ENCODE measurements at places on chromosomes 7 and 10.
A peak's percentile ranks its signal among the peaks of the same experiment; 100 is the strongest.

DNA sequence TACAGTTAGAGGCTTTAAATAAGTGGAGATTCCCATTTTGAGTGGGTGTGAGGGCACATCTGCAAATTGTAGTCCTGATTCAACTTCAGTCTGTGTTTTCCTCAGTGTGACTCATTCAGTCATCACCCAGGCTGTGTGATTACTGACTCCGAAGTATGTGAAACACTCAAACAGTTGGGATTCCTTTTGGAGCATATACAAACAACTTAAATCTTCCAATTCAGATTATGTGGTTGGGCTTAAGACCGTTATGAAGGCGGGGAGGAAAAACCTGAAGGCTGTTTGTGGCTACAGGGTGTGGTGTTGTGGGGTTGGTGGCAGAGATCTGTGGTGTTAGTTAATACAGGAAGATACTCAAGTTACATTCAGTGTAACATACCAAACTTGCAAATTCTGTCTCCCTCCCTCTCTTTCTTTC lies 259.7 kb upstream of the FERD3L start:
- peak; percentile 74 for DNase-seq

DNA sequence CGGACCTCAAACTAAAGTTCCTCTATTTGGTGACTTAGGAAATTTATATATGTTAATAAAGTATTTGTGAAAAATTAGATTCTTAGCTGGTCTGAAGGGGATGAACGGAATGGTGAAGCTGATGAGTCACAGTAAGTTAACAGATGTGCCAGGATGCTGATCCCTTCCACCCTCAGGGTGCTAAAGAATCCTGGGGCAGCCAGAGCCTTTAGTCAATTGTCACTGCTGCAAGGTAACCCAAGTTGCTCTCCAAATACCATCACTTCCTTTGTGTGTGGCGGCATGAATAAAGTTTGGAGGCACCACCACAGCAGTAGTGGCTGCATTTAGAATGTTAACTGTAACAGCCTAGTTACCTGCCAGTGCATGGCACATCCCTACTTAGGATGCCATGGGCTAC lies 222.6 kb upstream of the PPP1R3A start:
- no peak for DNase-seq

GRCh38 chr10:74652664-74653063 lies 173.7 kb upstream of the KAT6B start:
- no peak for DNase-seq

DNA sequence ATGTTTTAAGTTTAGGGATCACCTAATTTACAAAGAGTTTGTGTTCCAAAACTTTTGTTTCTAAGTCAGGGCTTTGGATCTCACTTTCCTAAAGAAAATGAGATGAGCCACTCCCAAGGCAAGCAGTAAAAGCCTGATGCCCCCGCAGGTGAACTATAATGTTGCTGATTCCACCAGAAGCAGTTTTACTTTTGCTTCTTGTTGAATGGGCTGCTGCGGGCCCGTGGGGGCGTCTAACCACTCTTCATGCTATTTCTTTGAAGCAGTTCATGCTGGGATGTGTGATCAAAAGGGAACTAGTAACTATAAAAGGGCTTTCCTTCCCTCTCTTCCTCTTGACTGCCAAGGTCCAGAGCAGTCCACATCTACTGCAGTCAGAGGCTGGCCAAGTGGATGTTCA lies 118.7 kb upstream of the NEBL start:
- no peak for DNase-seq

DNA sequence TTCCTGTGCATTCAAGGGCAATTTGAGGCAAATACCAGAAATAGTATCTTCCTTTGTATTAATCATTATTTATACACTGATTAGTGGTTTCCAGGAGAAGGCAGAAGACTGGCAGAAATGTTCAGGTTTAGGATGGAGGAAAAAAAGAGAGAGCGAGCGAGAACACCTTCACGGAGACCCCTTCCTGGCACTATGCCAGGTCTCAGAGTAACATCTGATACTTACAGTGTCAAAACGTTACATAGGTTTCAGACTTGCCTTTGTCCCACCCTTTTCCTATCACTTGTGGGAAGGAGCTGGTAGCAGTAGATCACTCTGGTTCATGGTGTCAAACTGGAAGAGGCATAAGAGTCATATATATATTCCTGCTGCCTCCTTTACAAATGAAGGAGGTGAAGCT lies 652 bp downstream of the OR2A12 start:
- no peak for DNase-seq

- no peak for DNase-seq
Observed at GRCh38 chr10:130547368-130547767, 411.2 kb downstream of the GLRX3 start.

DNA sequence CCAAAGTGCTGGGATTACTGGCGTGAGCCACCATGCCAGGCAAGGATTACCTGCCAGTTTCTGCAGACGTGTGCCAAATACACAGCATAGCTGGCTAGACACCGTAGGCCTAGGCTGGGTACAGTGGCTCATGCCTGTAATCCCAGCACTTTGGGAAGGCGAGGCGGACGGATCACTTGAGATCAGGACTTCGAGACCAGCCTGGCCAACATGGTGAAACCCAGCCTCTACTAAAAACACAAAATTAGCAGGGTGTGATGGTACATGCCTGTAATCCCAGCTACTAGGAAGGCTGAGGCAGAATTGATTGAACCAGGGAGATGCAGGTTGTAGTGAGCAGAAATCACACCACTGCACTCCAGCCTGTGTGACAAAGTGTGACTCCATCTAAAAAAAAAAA lies 868 bp downstream of the RFC2 start:
- no peak for DNase-seq

GRCh38 chr7:32357535-32358277 lies 132.5 kb downstream of the LSM5 start:
- DNase-seq, result peak; percentile 50

- DNase-seq, result peak; percentile 58
Observed at GRCh38 chr7:112462236-112462635, 12.0 kb downstream of the IFRD1 start.

DNA sequence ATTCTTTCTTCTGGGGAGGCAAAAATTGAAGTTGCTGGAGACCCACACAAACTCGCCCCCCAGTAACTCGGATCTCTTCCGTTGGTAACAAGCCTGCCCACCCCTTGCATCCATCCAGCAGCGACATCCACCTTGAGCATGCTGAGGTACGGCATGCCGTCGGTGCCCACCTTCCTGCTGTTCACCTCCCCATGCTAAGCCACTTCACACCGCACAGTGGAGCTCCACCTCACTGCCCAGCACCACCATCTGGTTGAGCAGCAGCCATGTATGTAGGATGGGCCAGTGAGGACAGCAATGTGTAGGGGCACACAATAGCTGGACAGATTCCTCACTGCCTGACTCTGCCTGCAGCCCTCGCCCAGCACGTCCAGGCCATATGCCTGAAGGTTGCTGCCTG lies 138.1 kb upstream of the ZNF92 start:
- DNase-seq, result peak; percentile 36

DNA sequence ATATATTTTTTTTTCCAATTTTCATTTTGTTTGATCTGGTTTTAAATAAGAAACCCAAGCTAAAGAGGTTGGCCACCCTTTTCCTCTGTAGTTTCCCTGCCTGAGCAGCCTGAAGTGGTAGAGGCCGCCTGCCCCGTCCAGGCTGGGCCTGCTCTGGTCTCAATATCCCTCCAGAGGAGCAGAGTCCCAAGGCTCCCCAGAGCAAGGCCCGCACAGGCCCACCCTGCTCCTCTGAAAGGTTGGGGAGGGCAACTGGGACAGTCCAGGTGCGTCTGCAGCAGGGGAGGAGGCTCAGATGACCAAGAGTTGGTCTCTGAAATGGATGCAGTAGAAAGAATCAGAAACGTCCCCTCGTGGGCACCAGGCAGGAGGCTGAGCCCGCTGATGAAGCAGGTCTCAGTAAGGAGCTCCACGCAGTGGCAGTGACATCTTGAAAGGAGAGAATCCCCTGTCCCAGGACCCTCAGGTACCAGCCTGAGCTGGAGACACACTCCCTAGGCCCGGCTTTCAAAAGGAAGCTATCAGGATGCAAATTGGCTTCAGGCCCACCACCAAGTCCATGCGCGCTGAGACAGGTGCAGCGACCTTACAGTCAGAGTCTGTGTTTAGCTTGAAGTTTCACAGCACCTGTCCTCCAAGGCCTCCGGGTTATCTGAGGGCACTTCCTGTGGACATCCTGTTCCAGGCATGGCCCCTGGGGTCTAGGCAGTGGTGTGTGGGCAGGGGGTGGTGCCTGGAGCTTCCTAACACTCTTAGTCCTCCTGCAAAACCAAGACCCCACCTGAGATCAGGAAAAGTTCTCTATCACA lies 37.7 kb downstream of the EN2 start:
- no peak for DNase-seq

DNA sequence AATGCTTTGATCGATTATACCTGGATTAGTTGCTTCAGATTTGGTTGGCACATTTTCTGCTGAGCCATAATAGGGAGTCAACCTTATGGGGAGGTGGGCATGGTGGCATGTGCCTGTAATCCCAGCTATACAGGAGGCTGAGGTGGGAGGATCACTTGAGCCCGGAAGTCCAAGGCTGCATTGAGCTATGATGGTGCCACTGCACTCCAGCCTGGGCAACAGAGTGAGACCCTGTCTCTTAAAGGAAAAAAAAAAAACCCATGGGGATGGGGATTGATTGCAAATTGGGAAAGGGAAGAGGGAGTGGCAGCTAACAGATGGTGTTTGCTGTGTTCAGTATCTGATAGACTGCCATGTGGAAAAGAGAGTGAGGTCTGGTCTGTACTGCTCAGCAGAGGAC lies 11.1 kb downstream of the STK17A start:
- no peak for DNase-seq

DNA sequence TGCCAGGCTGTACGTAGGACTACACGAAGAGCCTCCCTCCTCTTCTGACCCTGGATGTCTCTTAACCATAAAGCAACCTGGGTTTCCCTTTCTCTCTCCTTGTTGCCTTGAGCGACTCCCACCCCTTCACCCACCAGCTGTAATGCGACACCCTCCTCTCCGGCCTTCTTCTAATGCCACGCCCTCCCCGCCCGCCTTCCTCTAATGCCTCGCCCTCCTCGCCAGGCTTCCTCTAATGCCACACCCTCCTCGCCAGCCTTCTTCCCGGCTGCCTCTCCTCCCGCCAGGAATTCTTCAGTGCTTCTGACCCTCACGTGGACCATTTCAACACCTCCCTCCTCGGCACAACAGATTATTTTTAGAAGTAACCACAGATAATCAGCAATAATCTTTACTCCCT lies 348.5 kb upstream of the SHH start:
- peak; percentile 15 for DNase-seq

GRCh38 chr7:25854608-25855497 lies 297.1 kb upstream of the NFE2L3 start:
- DNase-seq, result peak; percentile 70

GRCh38 chr10:96289218-96289910 lies 14.9 kb upstream of the DNTT start:
- DNase-seq, result no peak

DNA sequence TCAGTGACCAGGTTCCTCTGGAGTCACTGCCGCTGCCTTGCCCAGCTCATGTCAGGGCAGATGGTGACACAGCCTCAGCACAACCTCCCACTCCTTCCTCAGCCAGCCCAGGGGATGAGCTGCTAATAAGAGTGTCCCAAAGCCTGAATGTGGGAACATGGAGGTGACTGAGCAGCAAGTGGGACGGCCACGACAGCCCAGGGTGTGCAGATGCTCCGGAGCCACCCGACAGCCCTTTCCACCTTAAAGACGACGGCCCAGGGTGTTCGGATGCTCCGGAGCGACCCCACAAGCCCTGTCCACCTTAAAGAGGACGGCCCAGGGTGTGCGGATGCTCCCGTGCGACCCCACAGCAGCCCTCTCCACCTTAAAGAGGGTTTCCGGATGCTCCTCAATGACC lies 89.2 kb downstream of the DIP2C start:
- no peak for DNase-seq

DNA sequence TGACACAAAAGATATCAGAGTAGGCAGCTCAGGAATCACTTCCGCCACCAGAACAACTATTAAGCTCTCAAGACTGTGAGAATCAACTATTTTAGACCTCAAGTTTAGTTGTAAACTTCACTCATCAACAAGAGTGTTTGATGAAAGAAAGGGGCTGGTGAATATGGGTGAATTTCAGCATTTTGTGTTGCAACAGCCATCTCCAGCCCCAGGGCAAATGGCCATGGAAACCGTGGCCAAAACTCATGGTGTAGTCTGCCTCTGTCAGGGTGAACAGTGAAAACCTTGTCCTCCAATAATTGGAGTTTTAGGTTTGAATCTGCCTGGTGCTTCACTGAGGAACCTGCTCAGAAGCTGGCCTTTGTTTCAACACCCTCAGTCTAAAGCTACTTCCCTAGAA lies 60.0 kb downstream of the POLR1F start:
- peak; percentile 94 for DNase-seq

DNA sequence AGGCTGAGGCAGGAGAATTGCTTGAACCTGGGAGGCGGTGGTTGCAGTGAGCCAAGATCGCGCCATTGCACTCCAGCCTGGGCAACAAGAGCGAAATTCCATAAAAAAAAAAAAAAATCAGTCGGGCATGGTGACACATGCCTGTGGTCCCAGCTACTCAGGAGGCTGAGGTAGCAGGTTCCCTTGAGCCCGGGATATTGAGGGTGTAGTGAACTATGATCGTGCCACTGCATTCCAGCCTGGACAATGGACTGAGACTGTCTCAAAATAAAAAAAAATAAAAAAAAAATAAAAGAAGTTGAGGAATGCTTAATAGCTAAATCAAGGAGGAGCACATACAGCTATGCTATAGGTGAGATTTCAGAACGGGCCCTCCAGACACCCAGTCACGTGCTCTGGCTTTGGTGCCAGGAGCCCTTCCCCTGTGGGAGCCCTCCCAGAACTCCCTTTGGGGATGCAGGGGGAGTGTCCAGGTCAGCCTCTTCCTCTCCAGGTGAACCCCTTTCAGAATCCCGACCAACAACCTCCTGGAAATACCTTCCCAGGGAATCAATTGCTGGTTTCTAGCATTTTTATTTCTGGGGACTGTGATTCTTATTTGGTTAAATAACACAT lies 42.9 kb upstream of the CTBP2 start:
- no peak for DNase-seq

DNA sequence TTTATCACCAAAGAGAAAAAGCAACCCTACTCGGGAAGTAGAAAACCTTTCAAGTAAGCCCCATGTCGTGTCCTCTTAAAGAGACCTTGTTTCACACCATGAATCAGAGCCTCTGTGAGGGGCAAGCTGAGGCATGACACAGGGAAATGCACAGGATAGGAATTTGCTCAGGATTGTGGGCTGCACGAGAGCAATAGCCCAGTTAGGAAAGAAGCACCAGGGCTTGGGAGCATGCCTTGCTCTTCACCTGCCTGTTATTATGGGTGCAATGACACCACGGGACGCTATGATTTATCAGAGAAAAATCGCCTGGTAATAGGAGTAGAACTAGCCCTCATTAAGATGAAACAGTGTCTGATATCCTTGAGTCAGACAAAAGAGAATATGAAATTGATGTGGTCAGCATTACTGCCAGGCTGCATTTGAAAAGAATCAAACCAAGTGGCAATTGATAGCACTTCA lies 562.9 kb upstream of the NRP1 start:
- no peak for DNase-seq

- no peak for DNase-seq
Observed at GRCh38 chr7:157542068-157543021, 205.5 kb downstream of the DNAJB6 start.

- no peak for DNase-seq
Observed at GRCh38 chr10:70657041-70657440, 15.3 kb upstream of the ADAMTS14 start.

- no peak for DNase-seq
Observed at GRCh38 chr10:130174328-130174727, 38.1 kb downstream of the GLRX3 start.

GRCh38 chr7:98930921-98931320 lies 52.6 kb downstream of the TRRAP start:
- no peak for DNase-seq
